D721Med (cell line): ENCODE measurements at places on chromosomes 5 and 9.

- DNase-seq: no peak
Observed at GRCh38 chr5:81315336-81315735, 13.9 kb downstream of the ZCCHC9 start.

- DNase-seq: no peak
Observed at GRCh38 chr5:178284093-178284675, 51.6 kb upstream of the PHYKPL start.

DNA sequence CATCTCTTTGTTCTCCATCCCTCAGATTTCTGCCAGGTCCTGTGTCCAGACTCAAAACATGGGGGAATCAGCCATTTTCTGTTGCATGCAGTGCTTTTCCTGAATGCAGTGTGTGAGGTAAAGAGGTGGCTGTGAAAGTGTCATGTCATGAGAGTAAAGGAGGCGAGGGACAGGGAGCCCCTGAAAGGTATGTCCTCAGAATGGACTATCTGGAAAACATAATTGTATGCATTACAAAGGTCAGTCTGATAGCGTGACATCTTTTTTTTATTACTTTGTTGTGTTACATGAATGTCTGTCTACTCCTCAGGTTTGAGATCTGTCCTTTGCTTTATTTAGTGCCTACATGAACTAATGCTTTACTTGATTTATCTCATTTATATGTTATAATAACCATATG, 239.1 kb downstream of the MAN2A1 start:
- no peak for DNase-seq

DNA sequence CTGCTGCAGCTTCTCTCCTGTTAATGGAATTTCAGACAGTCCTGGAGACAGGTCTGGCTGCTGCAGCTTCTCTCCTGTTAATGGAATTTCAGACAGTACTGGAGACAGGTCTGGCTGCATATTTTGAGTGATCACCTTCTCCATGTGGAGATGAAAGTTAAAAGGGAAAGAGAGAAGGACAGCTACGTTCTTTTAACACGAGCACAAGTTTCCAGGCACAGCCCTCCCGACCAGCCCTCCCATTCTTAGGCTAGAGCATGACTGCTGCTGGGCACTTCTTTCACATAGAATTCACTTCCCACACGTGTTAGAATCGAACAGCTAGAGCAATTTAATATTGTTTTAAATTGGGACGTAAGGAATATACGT, 133.3 kb upstream of the DMRT1 start:
- no peak for DNase-seq

DNA sequence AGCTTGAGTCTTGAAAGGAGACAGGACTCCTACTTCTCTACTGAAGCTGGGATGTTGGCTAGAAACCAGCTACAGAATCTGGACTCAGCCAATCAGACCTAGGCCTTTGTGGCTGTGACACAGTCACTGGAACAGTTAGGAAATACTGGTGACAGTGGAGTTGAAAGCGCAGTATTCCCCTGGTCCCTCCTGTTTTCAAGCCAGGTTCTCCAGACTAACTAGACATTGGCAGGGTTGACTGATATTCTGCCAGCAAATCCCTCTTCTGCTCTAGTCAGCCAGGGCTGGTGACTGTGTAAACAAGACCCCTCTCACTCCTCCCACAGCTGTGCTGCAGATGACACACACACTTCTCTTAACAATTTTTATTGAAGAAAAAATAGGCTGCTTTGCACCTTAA, 8.7 kb downstream of the SHROOM1 start:
- DNase-seq: no peak

DNA sequence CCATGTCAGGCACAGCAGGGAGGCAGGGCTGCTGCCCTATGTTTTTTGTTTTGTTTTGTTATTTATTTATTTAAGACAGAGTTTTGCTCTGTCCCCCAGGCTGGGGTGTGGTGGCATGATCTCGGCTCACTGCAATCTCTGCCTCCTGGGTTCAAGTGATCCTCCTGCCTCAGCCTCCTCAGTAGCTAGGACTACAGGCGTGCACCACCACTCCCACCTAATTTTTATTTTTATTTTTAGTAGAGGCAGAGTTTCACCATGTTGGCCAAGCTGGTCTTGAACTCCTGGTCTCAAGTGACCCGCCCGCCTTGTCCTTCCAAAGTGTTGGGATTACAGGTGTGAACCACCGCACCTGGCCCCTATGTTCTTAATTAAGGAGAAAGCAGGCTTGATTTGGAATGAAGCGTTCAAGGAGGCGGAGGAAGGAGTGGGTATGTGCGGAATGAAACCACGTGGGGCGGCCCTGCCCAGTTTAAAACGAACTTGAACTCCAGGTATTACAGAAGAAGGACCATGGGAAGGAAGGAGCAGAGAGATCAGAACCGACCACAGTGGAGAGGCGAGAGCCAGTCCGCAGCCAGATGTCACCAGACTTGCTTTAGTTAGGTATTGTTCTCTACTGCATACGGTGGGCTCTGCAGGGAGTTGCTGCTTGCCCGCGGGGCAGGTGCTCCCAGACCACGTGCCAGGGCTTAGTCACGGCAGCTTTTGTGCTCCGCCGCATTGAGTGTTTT, 34.9 kb upstream of the EPB41L4B start:
- DNase-seq: no peak

DNA sequence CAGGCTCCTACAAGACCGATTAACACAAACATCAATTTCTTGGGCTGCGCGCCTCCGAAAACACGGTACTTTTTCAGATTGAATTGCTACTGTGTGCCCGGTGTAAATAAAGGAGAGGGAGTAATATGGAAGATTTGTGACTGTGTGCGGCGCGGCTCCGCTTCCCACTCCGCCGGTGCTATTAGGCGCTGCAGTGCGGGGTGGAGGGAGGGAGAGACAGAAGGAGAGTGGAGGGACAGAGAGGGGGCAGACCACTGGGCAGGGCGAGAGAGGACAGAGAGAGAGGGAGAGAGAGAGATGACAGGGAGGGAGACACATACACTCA, 24.7 kb upstream of the RNU6ATAC start:
- no peak for DNase-seq

GRCh38 chr9:93634311-93635185, 58.2 kb downstream of the PHF2 start:
- no peak for DNase-seq

DNA sequence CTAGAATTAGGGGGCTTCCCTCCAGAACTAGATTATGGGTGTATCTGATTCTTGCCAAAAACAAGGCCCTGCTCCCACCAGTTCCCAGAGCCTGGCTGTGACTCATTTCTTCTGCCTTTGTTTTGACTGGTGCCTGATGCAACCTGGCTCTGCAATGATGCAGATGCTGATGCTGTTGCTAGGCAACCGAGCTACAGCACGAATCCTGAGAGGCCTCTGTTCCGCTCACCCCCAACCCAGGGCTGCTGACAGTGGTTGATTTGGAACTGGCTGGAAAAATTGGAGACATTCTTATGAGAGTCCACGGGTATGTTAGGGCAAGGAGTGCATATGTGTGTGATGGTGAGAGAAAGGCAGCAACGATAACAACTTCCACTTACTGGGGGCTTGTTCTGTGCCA, 100.3 kb downstream of the NSG2 start:
- DNase-seq: no peak

- DNase-seq: no peak
Observed at GRCh38 chr5:53114988-53115387, 5.4 kb upstream of the MOCS2 start.

DNA sequence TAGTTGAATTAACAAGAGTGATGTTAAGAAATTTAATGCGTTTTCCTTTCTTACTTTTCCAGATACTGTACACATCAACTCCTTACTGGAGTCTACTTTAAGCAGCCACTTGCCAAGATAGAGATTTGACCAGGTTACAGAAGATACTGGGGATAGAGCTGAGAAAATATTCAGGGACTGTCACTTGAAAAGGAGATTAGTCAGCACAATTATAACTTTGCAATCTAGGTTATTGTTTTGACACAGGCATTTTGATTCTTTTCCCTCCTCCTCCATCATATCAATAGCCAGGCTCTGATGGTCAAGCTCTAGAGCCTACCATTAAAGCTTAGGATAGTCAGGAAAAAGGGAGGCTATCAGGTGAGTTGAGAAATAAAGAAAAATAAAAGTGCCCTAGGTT, 345.9 kb upstream of the ITGA1 start:
- no peak for DNase-seq

DNA sequence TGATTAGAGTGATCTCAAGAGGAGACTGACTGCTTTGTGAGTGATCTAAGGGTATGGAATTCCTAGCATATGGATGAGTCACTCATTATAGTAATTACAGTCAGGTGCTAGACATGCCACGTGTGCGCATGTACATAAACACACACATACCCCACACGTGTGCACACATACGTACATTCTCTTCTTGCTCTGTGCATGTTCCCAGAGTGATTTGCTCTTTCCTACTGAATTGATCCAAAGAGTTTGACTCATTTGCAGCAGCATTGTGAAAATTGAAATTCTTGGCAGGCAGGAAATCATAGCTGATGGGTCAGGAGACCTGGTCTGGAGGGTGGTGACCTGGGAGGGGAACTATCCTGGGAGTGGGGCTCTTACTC, 63.8 kb downstream of the ANGPTL2 start:
- DNase-seq: no peak

DNA sequence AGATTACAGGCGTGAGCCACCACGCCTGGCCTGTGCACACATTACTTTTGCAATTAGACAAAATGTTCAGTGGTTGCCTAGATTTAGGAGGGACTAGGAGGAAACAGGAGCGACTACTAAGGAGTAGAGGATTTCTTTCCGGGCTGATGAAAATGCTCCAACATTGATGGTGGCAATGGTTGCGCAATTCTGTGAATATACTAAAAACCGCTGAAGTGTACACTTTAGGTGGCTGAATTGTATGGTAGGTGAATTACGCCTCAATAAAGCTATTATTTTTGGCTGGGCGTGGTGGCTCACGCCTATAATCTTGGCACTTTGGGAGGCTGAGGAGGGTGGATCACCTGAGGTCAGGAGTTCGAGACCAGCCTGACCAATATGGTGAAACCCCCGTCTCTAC, 46.8 kb upstream of the STXBP1 start:
- DNase-seq: no peak

DNA sequence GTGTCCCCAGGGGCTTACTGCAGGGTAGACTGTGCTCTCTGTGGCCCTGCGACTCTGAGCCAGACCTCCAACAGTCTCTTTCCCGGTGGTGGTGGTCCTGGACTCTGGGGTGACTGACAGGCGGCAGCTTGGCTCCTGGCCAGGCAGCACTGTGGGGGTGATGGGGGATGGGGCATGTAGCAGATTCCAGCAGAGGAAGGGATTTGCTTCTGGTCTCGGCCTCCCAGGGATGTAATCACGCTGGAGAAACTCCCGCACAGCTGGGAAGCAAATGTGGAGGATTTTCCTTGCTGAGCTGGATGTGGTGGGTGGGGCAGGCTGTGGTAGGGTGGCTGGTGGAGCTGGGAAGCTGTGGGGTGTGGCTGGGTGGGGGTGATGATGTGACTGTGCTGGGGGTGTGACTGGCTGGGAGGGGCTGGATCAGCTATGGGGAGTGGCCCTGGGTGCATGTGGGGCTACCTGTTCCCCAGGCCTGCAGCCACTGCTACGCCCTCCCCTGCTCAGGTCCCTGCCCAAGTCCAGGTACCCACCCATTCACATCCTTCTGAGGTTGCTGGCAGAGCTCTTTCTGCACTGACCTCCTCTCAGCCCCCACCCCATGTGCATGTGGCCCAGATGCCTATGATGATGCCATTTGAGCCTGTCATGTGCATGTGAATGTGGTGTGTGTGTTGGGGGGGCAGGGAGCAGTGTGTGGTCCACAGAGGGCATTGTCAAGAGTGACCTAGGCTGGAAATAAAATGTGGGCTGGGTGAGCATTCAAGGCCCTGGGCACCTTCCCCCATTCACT, 3.8 kb downstream of the NDST1 start:
- DNase-seq: no peak
